ENCODE measurements at places on chromosomes 3 and 15.

- DNase-seq, result peak; percentile 21
Measured at GRCh38 chr15:81189583-81190283, 6.9 kb upstream of the IL16 start.

DNA sequence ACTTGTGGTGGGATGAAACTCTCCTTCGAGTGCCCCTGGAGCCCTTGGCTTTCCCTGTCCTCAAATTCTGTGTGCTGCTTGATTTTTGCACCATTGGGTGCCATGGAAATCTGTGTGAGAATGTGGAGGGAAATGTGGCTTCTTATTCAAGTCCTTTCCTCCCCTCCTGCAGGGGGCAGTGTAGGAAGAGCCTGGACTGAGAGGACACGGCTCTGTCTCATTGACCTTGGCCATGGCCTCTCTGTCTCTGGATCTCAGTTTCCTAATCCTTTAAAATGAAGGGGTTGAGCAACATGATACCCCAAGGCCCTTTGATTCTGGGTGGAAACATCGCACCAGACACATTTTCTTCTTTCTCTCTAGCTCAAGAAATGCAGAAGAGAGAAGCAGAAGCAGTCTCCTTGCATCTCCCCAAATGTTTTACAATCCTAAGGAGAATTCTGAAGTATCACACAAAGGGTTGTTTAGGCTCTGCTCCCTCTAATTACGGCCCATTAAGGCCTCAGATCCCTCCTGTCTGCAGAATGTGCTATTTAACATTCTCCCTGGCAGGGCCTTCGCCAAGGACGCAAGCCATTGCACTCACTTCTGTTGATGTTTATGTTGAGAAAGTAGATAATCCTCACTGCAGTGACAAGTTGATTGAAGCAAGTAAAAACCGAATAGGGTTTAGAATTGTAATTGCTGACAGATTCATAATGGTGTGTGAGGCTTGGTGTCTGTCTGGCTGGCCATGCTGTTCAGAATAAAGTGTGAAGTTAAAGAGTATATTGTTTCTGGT lies 169.1 kb downstream of the TPRG1 start:
- peak; percentile 4 for DNase-seq

DNA sequence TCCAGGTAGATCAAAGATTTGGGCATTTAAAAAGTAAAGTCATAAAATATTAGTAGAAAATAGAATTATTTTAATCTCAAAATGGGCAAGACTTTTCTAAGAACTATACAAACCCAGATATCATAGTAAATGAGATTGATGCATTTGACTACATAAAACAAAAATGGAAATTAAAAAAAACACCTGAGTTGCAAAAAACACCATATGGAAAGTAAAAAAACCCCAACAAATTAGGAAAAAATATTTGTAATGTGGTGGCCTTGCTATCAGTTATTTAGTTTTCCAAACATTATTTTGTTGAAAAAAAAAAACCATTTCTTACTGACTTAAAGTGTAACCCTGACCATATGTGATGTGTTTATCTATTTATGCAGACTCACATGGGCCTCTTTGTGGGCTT lies 97.2 kb downstream of the PDCD6IP start:
- no peak for DNase-seq

DNA sequence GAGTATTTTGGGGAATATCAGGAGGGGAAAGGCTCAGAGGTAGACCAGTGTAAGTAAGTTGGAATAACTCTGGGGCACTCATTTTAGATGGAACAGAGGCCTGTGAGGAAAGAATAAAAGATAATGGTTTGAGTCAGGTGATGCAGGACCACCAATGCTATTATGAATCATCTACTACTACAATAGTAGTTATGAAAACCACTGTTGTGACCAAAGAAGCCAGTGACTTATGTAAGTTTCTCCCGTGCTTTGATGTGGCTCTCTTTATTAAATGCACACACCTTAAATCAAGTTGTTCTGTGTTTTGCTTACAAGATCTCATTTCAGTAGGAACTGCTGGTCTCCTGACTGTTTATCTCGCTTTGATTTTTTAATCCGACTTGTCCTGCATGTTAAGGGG lies 13.1 kb upstream of the GUCA1C start:
- DNase-seq, result no peak

DNA sequence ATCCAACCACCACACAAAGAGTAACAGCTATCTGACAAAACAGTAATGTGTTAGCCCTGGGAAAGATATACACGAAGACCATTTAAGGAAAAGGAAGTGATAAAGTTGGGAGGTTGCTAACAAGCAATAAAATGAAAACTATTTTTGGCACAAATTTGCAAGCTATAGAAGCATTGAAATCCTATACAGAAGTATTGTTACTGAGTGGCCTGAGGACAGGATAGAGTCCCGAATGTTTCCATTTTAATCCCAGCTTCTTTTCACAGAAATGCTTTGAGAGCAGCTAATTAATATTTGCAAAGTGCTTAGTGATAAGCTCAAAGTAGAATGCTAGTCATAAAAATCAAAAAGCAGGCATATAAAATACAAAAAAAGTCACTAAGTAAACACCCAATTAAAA lies 51.5 kb downstream of the RAD18 start:
- no peak for DNase-seq

DNA sequence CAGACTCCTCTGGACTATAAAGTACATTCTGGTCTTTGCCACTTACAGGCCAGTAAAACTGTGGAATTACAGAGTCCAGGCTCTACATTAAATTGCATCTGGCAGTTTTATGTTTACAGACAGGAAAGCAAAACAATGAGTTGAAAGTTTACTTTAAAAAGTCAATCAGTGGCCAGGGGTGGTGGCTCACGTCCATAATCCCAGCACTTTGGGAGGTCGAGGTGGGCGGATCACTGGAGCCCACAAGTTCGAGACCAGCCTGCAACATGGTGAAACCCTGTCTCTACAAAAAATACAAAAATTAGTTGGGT lies 53.8 kb downstream of the TM4SF4 start:
- no peak for DNase-seq
